ENCODE measurements at places on chromosomes 1 and 21.

DNA sequence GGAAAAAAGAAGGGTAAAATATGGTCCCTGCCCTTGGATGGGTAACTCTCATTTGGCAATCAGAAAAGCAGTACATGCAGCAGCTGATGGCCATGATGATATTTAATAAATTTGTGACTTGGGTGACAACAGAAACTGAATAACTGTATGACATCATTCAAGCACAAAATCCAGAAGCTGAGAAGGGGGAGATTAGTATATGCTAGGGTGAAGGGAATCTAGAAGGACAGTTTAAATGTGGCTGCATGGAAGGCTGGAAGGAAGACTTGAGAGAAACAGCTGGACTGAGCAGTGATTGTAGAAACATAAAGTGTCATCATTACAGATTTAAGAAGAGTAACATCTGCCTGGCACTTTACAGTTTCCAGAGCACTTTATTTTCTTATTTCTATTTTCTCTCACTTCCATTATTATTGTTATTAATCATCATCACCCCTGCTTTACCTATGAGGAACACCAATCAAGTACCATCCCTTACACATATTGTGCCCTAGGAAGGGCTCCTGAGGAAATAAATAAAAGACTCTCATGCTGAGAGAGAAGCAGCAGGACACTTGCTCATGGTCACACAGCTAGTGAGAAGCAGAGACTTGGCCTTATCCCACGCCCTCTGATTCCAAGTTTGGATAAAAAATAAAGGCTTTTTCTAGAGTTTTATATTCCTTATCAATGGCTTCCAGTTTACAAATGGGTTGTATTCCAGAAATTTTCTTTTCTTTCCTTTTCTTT, 207.2 kb downstream of the PBX1 start:
- DNase-seq, result no peak

DNA sequence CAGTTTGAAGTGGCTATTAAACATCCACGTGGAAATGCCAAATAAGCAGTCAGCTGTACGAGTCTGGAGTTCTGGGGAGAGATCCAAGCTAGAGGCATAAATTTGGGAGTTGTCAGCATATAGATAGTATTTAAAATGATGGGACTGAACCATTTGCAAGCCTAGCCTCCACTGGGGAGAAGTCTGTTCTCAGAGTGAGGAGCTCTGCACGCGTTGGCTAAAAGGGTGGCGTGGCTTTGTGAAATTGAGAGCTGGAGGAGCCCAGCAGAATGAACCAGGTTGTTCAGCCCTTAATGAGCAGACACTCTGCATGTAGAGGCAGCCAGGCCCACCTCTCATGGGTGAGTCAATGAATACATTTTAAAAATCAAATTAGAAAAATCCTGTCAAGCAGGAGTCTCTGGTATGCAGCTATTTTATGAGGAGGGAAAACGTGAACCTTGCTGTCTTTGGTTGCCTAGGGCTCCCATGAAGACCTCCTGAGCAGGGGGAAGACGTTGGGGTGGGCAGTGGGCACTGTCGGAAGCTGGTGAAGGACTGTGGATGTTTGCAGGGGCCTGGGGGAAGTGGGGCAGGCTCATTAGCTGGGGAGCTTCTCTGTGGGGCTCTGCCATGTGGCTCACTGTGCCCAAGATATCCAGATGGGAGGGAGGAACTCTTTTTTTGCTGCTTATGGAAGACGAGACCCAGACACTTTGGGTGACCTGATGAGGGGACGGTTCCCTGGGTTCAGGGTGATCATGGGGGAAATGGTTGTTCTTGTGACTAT, 18.8 kb downstream of the TMCC2 start:
- no peak for DNase-seq

GRCh38 chr1:184753117-184753516, 1.5 kb downstream of the EDEM3 start:
- no peak for DNase-seq

GRCh38 chr1:192952646-192953045, 106.5 kb downstream of the UCHL5 start:
- DNase-seq, result no peak

DNA sequence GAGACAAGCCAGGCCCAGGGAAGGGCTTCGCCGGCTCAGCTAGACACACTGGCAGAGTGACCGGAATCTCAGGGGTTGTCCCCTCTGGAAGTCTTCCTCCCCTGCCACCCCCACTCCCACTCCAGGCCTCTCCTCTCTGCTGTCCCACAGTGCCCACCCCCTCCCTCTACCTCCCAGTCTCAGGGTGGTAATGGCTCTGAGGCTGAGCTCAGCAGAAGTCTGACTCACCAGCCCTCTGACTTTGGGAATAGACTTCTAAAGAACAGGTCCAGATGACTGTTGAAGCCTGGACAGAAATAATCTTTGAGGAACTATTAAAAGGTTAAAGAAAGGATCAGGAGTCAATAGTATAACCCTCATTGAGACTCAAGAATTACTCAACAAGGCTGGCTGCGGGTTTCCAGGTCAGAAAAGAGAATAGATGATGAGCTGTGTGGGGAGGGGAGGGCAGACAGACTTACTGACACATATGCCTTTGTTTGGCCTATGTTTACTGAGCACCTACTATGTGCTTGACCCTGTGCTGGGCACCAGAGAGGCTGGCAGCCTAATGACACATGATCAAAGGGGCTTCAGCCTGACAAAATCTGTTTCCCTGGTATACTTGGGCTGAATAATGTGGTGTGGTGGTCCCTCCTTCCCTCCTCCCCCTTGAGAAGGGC, 8.2 kb downstream of the HCRTR1 start:
- no peak for DNase-seq

DNA sequence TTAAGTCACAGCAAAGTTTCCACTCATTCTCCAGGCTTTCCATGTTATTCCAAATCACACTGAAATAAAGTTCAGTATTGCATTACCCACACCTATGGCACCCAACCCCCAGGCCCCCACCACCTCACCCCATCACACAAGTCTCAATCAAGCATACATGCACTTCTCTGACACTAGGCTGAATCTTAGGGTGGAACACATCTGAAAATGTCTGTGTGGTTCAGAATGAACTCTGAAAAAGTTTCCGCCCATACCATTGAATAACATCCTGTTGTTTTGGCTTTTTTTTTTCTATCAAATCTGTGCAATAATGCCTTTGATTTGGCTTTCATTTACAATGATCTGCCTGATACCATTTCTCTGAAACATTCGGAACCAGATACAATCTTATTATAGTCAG, 25.8 kb upstream of the LRRC8C start:
- no peak for DNase-seq

- DNase-seq, result no peak
Observed at GRCh38 chr1:20431176-20431460, 54.9 kb downstream of the CAMK2N1 start.

DNA sequence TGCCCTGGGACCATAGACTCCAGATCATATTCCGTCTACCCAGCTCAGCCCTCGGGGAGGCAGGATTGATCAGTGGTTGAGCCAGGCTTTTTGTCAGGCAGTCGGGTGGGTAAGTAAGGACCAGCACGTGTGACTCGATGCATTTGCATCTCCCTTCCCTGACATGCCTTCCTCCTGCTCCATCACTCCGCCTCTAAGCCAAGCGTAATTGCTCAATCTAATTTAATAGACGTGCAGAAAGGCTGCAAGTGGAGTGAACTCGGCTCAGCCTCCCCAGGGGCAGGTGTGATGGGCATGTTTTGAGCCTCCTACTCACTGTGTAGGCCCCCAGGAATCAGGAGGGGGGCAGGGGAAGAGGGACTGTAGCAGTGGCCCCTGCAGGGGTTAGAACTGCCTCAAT, 34.6 kb upstream of the GRIK3 start:
- DNase-seq, result no peak

DNA sequence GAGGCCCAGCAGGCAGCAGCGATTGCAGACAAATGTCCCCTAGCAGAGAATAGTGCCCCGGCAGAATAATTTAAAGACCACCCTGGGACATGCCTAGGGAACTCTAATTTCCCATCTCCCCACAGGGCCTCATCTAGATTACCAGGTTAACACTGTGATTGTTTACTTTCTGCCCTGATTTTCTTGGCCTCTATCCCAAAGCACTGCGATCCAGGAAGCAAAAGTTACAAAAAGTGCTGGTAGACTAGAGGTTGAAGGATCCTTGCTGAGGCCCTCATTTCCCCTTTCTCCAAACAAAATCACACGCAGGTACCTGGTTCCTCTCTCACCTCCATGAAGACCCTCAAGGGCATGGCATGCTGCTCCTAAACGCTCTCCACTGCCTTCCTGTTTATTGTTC, 229.7 kb downstream of the C1orf94 start:
- no peak for DNase-seq

- no peak for DNase-seq
Observed at GRCh38 chr1:45456531-45456930, 34.4 kb downstream of the TESK2 start.

DNA sequence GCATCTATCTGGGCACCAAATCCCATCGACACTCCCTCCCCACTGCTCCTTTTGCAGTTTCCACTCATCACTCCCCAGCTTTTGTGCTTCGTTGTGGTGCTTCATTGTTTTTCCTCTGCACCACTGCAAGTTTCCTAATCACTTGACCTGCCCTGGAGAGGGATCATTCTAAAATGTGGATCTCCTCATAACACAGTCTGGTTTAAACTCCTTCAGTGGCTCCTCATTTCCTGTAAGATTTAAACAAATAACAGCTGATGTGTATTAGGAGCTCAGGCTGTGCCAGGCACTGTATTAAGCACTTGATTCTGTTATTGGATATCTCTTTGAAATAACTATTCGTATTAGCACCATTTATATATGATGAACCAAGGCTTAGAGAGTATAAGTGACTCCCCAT, 51.3 kb downstream of the MAP10 start:
- no peak for DNase-seq

DNA sequence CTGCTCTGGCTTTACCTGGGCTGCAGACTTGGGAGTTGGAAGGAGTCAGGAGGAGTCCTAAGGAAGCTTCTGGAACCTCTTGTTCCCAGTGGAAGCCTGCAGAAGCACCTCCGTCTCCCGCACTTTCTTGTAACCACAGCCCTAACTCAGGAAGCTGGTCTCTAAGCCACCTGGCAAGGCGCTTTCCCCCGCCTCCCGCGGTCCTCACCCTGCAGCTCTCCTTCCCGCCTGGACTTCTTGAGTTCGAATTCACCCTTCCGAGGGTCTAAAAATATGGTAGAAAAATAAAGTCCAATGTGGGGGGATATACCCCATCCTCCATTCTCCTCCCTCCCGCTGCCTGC, 15.1 kb downstream of the PAX7 start:
- DNase-seq, result no peak

- no peak for DNase-seq
Observed at GRCh38 chr1:210231846-210232510, 618 bp upstream of the SERTAD4 start.

- DNase-seq, result no peak
Observed at GRCh38 chr1:209611771-209612570, 28.5 kb downstream of the CAMK1G start.

DNA sequence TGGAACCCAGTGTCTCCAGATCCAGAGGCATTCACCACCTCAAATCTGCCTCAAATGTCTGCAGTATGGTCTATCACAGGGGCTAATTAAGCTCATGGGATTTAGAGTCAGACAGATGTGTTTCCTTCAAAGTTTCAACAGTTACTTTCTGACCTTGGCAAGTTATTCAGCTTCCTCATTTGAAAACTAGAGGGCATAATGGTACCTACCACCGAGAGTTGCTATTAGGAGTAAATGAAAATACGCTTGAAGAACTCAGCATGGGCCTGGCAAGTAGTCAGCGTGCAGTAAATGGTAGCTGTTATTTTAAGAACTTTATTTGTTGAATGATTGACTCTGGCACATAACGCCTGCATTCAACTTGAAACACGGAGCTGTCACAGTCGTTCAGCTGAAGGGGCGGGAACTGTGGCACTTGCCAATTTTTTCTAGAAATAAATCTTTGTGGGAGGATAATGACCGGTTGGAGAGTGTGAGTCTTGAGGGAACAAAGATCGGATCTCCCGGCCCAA, 1.2 kb upstream of the CAP1 start:
- DNase-seq, result peak; percentile 84

DNA sequence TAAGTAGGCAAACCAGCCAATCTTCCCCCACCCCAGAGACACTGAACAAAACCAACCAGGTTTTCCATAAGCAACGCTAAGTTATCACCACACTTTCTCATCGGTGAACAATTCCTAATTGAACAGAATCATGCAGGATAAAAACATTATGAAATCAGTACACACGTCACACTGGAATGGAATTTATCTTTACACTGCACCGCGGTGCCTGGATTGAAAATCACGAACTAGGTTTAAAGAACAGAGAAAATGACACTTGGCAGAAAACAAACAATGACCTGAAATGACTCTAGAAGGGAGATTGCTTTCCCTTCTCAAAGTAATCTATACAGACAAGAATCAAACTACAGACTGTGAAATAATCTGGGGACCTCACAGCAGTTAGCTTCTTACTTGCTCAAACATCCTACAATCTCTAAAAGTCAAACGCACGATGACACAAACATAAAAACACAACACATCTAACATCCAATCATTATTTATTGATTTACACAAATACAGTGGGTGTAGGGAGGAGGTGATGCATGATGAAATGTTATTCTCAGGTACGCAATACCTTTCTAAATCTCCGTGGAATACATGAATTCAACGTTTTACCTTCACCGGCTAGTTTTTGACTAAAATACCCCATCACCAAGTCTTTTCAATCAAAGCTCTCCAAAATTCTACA, 1.9 kb downstream of the EIF4G3 start:
- DNase-seq, result no peak

DNA sequence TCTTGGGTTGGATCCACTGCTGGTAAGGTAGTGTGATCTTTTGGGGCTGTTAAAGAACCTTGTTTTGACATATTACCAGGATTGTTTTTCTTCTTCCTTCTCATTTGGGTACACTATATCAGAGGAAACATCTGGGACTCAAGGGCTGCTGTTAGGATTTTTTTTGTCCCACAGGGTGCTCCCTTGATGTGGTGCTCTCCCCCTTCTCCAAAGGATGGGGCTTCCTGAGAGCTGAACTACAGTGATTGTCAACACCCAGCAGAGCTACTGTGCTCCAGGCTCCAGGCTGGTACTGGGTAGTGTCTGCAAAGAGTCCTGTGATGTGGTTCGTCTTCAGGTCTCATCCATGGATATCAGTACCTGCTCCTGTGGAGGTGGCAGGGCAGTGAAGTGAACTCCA, 20.6 kb downstream of the IFI16 start:
- no peak for DNase-seq

GRCh38 chr1:236301958-236302335, 20.2 kb upstream of the ERO1B start:
- no peak for DNase-seq

GRCh38 chr1:230797942-230798365, 50.8 kb downstream of the CAPN9 start:
- peak; percentile 47 for DNase-seq

GRCh38 chr21:21102896-21103295, 104.7 kb downstream of the NCAM2 start:
- no peak for DNase-seq

- peak; percentile 49 for DNase-seq
Observed at GRCh38 chr1:228937851-228938536, 202.7 kb downstream of the RHOU start.
